ENCODE measurements at places on chromosomes 7 and 10.

GRCh38 chr7:134060874-134061273 is 66.3 kb upstream of the LRGUK start:
- no peak for DNase-seq

GRCh38 chr10:112026438-112026837 is 157.1 kb downstream of the GPAM start:
- no peak for DNase-seq

GRCh38 chr7:139118234-139118804 is 8.8 kb upstream of the ZC3HAV1 start:
- no peak for DNase-seq

DNA sequence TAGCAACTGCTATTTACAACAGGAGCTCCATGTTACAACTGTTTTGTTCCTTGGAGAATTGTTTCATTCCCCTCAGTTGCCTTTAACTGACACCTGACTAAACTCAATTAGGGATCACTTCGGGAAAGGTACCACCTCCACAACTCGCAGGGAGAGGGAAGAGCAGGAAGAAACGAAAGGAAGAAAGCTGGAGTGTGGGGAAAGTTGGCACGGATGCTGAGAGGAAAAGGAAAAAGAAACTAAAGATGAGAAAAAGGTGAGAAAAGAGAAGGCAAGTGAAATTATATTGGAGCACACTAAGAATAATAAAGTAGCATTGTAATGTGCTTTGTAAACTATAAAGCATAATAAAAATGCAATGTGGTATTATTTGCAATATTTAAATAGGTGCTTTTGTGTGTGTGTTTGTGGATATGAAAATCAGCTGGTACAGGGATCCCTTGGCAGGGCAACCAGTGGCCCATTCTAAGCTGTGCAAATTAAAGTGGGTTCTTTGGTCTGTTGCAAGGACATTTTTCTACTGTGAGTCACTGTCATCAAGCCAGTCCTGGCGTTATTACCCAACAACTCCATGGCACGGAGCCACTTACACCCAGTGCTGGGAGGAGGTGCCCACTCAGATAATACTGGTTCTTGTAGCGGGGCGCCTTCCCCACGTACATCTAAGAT is 45.9 kb downstream of the HIPK2 start:
- peak; percentile 70 for DNase-seq

- DNase-seq = peak; percentile 17
Observed at GRCh38 chr7:101099969-101100781, 14.9 kb downstream of the TRIM56 start.

DNA sequence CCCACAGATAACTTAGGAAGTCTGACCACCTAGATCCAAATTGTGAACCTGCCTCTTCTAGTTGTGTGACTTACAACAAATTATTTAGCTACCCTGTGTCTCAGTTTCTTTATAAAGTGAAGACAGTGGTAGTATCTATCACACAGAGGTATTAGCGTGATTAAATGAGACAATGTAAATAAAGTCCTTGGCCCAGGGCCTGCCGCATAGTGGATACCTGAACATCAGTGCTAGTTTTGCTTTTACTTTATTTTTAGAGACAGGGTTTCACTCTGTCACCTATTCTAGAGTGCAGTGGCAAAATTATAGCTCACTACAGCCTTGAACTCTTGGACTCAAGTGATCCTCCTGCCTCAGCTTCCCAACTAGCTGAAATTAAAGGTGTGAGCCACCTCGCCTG is 177.1 kb downstream of the CDK14 start:
- no peak for DNase-seq

DNA sequence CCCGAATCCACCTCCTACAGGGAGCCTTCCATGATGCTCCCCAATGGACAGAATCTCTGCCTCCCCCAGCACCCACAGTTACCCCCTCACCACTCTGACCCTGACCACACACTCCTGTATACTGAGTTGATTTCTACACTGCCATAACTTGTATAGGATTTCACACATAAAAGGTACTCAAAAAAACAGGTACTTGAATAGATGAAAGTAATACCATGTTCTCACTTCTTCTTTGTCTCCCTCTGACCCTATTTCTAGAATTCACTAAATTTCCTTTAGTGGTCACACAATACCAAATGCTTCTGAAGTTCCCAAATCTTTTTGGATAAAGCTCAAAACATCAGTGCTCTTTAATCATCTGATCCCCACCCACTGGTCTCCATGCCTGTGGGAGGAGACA is 45.4 kb downstream of the HSPA12A start:
- no peak for DNase-seq

DNA sequence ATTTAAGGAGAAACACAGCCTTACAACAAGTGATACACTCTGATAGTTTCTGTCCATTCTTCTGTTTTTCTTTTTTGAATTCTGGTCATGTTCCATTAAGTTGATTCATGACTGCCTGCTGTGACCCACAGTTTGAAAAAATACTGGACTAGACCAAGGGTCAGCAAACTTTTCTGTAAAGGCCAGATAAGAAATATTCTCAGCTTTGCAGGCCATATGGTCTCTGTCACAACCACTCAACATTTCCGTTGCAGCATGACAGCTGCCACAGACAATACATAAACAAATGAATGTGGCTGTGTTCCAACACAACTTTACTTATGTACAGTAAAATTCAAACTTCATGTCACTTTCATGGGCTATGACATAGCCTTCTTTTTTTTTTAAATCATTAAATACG is 156.7 kb downstream of the PLXNA4 start:
- no peak for DNase-seq

GRCh38 chr10:5094265-5095205 is at the start of gene AKR1C3:
AKR1C3 (plus strand) TSS chr10:5094414; CDS start chr10:5094445, 31 bp downstream.
- no peak for DNase-seq

- no peak for DNase-seq
Observed at GRCh38 chr10:60808036-60808435, 29.8 kb downstream of the CDK1 start.

DNA sequence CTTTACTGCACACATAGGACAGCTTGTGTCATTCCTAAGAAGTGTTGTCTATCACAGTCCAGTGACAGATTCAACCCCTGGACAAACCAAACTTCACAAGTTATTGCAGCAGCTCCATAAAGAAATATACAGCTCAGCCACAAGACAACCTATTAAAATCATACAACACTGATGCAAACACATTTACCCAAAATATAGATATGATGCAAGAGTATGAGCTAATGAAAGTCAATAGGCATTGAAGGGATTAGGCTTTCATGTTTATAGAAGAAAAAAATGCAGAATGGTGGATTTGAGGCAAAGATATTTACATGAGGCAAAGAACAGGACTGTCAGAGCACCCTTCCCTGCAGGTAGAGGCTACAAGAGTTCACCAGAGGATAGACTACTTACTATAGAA is 14.9 kb upstream of the RAPGEF5 start:
- DNase-seq = no peak

GRCh38 chr7:91717681-91718470 is 162.6 kb downstream of the MTERF1 start:
- DNase-seq = no peak

DNA sequence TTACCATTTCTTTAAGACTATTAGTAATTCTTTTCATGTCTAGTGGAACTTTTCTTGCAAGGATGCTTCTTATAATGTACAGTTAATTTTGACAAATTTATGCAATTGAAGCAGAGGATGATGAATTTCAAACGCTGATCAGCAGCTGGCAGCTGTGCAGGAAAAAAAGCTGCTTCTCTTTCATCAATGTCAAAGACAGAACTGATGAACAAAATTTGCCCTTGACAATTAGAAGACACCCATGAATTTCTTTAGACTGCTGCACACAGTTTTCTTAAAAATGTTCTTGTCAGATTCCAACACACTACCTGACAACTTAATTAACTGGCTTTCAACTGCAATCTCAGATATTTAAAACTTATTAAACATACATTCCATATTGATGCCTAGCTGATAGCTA is 138.3 kb downstream of the SKAP2 start:
- DNase-seq = no peak

DNA sequence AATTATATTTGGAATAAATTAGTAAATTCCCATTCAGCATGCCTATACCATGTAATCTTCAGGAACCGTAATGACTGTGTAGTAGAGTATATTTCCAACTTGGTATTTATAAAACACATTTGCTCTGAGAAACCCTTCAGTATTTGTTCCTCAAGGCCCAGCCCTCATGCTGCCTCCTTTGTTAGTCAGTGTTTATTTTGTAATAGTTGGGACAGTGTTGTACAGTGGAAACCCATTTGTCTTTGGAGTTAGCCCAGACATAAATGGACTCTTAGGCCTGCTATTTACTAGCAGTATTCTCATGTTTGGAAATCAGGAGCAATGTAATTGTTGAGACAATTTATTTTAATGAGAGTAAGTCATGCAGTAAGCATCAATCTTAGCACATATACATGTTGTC is 686.9 kb downstream of the AUTS2 start:
- DNase-seq = no peak

DNA sequence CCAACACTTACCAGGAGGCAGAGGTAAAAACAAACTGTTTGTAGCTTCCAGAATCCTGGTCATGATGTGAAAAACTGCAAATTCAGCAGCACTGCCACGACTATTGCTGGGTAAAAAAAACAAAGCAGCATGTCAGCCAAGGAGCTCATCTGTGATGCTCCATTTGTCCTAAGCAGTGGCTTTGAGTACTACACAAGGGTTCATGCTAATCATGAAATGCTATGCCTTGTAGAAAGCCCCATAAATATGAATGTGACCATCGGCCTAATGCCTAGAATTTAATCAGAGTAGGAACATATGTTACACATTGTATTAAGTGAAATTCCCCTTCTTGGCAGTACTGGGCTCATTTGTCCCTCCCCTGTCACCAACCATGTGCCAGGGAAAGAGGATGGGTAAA is 95.4 kb downstream of the GSAP start:
- DNase-seq = peak; percentile 63

All from DMS79 treated with DMSO at 0.1 percent for 48 hours (cell line).